Stimulated activated CD4-positive, alpha-beta T cell treated with anti-CD3 and anti-CD28 coated beads, Interleukin-1b, Interleukin-23, amount 100 ng/mL, for 1 hour (primary cell): ENCODE measurements at places on chromosomes 5 and 9.

DNA sequence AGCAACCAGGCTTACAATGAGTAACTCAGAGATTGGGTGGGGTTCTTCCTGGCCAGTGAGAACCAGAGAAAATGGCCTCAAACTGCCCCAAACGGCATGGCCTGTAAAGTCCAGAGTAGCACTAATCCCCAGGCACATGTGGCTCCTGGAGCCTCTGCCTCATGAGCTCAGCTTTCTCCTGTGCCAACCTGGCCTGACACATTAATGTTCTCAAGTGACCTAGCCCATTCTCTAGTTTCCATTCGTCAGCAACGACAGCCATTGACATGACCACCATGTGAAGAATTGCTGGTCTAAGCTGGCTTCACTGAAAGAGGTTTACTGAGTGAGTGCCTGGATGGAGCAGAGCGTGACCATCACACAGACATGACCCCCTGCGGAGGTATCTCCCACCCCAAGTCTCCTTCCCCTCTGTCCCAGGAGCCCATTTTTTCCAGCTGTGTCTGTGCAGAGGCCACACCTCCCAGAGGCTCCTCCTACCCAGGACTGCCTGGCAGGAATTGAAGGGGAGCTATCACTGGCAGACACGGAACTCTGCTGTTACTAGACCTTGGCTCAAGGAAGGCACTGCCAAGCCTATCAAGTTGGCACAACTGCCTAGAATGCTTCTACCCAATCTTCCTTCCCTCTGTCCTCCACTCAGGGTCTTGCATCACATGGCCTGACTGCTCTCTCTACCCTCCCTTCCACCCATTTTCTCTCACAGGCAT, 59.0 kb upstream of the BOD1 start:
- DNase-seq, result no peak

DNA sequence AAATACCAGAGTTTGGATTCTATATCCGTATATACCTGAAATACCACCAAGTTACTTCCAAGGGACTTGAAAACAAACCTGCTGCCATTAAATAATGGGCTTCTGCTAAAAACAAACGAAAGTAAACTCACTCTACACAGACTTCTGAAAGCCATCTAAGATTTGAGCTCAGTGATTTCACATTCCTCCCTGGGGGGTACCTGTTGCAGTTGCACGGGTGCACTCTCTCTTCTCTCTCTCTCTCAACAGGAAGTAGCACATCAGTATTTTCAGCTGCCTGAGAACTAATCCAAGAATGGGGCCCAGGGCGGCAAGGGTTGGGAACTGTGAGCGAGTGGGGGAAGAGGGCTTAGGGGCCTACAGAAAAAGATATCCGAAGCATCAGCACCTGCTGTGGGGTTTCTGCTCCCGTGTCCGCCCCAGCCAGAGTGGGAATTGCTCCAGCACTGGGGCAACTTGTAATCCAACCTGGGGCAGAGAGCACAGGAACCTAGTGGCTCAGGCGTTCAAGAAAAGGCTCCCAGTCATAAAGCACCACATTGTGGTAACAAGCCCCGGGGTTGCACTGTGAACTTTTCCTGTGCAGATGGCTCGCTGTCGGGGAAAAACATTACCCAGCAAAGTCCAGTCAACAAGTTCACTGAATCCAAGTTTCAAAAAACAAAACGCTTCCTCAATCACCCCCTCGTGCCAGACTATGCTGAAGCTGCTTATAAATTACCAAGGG, 99.8 kb downstream of the EFNA5 start:
- no peak for DNase-seq

GRCh38 chr5:14218897-14219573, 75.9 kb downstream of the TRIO start:
- DNase-seq, result no peak

DNA sequence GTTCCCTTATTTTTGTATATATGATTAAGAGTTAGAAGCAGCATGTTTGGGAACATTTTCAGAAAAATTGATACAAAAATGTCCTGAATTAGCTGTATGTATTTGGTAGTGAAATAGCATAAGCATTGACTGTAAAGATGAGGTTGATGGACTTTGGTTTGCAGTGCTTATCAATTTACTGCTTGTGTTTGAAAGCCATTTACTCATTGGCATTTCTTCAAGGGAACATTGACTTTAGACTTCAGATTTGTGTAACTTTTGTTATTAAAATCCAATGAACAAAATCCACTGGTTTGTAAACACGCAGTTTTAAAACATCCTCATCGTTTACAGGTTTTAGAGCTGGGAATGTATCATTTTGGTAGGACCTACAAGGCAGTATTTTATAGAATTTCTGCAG, 61.3 kb downstream of the KDM4C start:
- no peak for DNase-seq

GRCh38 chr5:181217803-181218062, 5.3 kb upstream of the TRIM41 start:
- DNase-seq, result no peak

DNA sequence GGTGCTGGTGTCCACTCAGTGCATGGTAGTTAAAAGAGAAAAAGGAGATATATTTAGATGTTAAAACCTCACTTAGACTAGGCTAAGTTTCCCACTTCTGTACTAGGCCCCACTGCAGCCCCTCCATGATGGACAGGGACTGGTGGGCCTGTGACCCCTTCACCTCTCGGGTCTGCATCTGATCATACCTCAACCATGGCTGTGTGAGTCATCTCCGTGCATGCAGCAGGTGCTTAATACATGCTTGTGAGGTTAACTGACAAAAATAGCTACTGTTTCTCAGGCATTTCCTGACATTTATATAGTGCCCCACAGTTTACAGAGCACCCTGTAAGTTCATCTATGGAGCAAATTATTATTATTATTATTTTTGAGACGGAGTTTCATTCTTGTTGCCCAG, 8.4 kb upstream of the URM1 start:
- no peak for DNase-seq

DNA sequence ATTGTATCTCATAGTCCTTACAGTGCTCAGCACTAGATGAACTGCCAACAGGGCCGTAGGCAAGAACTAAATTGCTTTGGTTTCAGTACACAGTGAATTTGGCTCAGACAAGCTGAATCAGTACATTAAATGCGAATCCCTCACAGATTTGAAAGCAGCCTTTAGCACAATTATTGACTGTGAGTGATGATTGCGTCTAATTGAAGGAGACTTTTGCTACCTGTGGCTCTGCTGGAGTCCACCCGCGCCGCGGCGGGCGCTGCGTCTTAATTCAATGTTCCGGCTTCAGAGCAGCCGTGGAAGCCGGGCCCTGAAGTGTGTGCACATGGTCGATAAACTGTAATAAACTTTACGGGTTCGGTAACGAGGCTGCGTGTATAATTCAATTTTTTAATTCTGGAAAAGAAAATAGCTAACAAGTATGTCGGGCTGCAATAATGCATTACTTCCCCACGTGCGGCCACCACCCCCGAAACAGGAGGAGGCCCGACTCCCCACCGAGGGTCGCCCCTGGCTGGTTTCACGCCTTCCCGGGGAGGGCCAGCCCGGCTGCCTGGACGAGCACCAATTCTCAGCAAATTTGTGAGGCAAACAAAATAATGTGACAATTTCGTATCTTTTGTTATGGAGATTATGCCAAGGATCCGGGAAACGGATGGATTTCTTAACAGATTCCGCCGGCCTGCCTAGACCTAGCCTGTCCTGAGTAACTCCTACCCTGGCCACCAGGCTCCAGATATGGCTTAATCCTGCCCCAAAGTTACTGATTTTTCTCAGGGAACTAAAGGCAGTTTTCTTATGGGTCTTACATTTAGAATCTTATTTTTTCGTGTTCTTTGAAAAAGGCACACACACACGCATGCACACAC, 269.4 kb upstream of the IRX1 start:
- DNase-seq, result no peak

DNA sequence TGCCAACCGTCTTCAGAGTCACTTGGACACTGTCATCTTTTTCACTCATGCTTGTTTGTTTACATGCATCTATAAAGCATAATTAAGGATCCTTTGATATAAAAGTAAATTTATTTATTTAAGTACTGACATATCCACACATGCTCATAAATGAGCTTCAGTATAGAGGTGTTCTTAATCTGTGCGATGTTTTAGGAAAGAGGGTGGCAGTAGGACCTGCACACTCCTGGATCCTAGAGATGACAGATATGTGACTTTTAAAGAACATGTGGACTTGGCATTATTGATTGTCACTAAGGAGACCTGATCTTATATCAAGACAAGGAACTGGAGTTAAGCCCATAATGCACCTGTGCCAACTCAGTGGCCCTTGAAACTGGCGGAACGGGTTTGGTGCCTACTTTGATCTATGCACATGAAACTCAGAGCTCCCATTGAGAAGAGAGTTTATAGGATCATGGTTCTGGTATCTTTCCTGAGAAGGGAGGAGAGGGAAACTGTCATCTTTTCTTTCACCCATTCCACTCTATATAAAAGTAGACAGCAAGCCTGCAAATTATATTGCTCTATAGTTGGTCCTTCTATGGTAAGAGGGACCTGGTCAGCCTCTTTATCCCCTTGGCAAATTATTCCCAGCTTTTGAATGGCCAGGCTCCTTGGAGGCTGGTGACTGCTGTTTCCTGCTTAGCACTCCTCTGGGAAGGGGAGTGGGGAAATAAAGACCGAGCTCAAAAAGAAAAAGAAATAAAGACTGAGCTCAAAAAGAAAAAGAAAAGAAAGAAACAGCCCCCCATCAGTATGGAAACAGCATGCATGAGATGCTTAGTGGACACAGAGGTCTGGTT, 57.8 kb upstream of the LIFR start:
- no peak for DNase-seq

- no peak for DNase-seq
Observed at GRCh38 chr5:154598021-154598420, 120.0 kb upstream of the HAND1 start.

GRCh38 chr5:159826351-159827214, 89.7 kb upstream of the ADRA1B start:
- DNase-seq, result no peak

DNA sequence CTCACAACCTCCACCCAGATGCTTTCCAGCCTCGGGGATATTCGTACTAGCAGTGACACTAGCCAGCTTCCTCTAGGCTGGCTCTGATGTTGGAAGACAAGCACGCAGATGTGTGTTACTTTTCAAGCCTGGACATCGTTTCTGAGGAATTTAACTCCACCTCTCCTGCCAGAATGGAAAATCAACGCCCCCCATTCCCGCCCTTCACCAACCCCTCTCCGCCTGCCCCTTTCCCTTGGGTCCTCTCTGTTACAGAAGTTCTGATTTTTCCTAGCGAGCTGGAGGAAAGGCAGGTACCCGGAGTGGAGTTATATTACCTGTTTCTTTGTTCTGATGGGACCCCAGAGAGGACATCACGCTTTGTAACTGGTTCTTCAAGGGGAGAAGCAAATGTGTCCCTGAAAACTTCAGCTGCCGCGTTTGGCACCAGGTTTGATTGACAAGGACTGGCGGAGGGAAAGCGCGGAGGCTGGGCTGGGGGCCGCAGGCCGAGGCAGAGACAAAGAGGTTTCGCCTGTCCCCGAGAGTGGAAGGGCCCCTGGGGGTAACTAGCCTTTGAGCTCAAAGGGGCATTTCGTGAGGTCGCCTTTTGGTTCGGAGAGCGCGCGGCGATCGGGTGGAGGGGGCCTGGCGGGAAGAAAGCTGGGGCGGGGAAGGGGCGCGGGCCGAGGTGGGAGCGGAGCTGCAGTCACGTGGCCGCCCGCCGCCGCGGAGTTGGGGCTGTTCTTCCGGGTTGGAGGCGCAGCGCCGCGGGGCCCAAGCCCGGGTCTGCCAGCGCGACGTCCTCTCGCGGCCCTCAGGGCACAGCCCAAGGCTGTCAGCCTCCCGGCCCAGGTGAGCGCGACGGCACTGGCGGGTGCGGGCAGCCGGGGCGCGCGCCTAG, at the start of gene NNT:
Gene NNT, plus strand, starts transcription at position 720 of the 883 bp plus-strand sequence. CDS start 6,016 bp downstream, outside the sequence.
- DNase-seq, result peak; percentile 44

DNA sequence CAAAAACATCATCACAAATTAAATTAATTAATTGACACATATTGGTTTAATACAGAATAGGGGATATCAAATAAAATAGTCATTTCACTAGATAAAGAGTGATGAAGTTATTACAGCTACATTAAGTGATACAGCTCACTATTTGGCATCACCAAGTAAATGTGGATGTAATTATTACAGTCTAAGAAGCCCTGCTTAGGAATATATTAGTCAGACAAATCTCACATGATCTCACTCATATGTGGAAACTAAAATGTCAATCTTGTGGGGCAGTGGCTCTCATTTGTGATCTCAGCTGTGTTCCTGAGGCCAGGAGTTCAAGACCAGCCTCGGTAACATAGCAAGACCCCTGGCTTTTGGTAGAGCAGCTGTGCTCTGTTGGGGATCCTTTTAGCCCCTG, 233.4 kb upstream of the RGMB start:
- no peak for DNase-seq

DNA sequence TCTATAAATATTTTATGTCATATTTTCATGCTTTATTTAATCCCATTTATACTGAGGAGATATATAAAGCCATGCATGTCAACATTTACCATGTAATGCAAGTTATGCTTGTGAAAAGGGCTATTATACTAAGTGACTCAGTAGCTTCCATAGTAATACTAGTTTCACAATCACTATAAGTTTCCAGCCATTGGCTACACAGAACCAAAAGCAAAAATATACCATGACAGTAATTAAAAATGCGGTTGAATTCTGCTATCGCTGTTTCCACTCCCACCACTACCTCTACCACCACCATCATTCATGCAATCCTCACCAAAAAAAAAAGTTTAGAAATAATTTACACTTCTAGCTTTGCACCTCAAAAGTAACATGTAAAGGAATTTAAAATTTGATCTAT, 60.2 kb downstream of the MLLT3 start:
- DNase-seq, result no peak

- no peak for DNase-seq
Observed at GRCh38 chr5:74314906-74315305, 325.6 kb downstream of the ENC1 start.

- no peak for DNase-seq
Observed at GRCh38 chr5:171599411-171599810, 180.0 kb downstream of the FGF18 start.

- DNase-seq, result no peak
Observed at GRCh38 chr9:251398-251797, 36.7 kb downstream of the DOCK8 start.

DNA sequence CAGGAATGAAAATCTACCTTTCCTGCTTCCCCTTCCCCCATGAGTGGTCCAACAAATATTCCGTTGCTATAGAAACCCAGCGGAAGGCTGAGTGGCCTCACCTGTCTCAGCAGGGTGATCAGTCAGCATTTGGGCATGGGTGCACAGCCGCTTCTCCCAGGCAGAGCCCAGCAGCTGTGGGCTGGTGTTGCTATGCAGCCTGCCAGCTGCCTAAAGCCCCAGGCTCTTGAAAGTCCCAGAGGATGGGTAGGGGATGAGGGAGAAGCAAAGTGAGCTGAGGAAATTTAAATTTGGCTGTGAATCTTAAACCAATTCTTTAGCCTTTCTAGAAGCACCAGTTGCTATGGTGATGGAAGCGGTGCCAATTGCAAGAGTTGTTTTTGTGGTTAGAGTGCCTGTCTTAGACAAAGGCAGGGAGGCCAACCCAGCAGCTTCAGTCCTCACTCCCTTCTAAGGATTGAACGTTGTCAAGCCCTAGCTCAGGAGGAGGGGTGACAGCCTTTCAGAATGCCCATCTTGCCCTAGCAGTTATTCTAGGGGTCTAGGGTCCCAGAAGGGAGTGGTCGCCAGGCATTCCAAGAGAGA, 151.5 kb upstream of the PITX1 start:
- DNase-seq, result no peak
